ENCODE measurements at places on chromosomes 5 and 9.

DNA sequence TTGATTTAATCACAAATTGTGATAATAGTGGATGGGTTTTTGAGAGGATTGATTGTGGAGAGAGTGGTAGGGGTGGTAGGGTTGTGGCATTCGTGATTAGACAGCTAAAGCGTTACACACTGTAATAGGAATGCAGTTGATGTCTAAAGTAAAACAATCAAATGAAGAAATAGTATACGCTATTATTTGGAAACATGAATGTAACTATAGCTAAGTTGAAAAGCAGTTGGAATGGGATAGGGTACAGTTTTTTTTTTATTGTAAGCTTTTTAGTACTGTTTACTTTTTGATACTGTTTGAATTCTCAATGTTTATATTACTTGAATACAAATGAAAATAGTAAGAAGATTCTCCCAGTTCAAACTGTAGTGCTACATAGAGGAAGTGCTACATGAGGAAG, 51.8 kb downstream of the RANBP17 start:
- no peak for DNase-seq

DNA sequence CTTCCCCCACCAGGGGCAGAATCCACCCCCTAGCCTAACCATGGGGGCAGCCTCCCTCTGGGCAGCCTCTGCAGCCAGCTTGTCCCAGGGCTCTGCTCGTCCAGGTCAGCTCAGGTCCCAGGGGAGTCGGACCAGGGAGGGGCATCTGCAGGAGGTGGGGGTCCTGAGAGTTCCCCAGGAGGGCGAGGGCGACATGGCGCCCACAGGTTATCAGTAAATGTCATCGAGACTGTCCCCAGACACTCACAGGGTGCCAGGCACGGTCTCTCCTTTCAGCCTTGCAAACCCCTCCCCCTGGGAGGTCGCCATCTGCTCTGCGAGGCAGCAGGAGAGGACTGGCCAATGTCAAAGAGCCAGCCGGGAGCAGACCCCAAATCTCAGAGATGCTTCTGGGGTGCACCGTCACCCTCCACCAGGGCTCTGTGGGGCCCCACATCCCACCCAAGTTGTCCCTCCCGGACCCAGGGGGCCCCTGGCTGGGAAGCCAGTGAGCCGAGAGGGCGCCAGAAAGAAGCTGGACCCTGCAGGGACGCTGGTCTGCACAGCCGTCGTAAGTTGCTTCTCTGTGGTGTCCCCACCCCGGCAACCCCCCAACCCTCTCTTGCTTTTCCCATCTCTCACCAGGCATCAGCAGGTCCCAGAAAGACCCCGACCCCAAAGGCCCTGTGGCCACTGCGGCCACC, 69.3 kb downstream of the NTNG2 start:
- DNase-seq = no peak

DNA sequence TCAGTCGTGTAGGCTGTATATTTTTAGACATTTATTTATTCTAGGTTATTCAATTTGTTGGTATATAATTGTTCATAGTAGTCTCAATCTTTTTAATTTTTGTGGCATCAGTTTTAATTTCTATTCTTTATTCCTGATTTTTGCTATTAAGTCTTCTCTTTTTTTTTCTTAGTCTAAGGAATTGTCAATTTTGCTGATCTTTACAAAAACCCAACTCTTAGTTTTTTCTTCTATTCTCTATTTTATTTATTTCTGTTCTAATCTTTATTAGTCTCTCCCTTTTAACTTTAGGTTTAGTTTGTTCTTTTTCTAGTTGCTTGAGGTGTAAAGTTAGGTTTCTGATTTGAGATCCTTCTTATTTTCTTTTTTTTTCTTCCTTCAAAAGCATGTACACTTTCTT, 152.5 kb downstream of the FANCC start:
- DNase-seq = no peak

GRCh38 chr9:127204771-127205470, 59.7 kb upstream of the GARNL3 start:
- DNase-seq = peak; percentile 37

- no peak for DNase-seq
Measured at GRCh38 chr9:74025402-74025925, 471.7 kb upstream of the RORB start.

All from HL-60 (cell line).